ENCODE measurements at places on chromosomes 3 and 15.

DNA sequence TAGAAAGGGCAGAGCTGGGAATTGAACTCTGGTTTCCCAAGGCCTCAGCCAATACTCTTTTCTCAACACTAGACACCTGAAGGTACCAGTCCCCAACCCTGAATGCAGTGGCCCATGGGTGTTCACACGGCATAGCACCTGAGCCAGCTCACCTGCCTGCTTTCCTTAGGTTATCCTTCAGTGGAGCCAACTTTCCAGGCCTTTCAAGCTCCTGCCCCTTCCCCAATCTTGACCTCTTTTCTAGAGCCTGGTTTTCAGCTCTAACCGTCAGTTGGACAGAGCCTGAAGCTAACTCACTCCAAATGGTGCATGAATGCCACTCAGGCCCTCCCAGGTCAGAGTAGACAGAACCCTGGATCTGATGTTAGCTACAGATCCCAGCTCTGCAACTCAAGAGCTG lies 66.1 kb upstream of the ITGA11 start:
- no peak for DNase-seq

- DNase-seq: no peak
Observed at GRCh38 chr3:196141052-196141865, 59.4 kb upstream of the TFRC start.

DNA sequence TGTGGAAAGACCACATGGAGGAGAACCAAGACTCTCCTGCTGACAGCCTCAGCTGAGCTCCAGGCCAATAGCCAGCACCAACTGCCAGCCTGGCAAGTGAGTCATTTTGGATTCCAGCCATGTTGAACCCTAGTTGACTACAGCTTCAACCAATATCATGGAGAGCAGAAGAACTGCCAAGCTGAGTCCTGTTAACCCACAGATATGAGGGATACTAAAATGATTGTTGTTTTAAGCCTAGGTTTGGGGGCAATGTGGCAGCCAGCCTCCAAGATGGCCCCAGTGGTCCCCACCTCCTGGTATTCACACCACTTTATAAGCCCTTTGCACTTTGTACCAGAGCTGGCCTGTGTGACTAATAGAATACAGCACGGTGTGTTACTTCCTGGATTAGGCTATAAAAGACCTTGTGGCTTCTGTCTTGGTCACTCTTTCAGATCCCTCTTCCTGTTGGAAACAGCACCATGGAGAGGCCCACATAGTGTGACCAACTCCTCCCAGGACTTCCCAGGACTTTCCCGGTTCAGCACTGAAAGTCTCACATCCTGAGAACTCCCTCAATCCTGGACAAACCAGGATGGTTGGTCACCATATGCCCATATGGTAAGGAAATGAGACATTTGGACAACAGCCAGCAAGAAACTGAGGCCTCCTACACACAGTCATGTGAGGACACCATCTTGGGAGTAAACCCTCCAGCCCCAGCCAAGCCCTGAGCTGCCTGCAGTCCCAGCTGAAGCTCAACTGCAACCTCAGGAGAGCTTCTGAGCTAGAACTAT lies 32.4 kb upstream of the CDV3 start:
- DNase-seq: no peak

DNA sequence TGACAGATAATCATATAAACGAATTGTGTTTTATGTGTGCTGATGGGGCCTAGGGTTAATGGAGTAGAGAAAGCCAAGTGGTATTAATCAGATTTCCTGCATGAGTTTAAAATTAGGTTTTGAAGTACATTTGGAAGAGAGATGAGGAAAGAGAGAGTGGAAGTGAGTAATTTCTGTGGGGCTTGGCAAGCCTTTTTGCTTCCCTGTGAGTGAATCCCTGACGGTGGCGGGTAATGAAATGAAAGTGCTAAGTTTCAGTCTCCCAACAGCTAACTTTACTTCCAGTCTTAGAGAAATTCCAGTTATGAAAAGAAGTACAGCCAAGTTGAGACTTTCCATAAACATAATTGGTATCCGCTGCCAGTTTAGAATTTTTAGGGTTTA lies 139.4 kb downstream of the BBX start:
- no peak for DNase-seq

DNA sequence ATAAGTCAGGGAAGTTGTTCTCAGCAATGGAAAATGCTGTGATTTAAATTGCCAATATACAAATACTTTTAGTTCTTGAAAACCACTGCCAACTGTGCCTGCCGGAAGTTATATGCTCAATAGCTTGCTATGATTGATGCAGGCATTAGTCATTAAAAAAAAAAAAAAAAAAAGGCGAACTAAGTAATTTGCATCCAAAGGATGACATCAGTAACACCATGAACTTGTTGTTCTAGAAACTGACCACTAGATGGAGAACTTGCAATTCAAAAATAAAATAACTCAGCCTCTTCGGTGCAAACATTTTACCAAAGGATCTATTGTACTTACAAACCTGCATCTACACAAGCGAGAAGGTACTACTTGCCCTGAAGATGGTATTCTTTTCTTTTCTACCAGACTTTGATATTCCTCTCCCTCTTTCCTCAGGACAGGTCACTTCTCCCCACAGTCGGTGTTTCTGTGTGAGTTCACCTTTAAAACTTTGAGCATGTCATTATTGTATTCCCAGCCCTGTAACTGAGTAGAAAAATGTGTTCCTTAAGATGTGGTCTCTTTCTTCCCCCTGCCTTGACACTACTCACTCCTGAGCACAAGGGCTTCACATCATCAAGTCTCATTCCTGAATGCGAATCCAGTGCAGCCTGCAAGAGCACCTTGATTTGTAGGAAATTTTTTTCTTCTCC lies 115.0 kb upstream of the VEPH1 start:
- no peak for DNase-seq

DNA sequence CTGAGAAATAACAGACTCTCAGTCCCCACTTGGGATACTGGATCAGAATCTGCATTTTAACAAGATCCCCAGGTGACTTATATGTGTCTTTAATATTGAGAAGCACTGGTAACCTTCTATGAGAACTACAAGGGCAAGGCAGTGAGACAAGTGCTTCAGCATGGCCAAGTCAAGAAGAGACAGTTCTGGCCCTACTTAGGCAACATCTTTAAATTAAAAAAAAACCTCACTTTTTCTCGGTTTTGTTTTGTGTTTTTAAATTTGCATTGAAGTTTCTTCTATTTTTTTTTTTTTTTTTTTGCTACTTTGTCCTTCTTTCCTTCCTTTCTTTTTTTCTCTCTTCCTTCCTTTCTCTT lies 42.5 kb upstream of the SPTSSB start:
- DNase-seq: no peak
